ENCODE measurements at places on chromosomes 4 and X.

GRCh38 chr4:82585690-82586435, 24.1 kb upstream of the TMEM150C start:
- H3K27me3 ChIP-seq = peaks cover 4% of the 10 kb centered on the region
- H3K4me1 ChIP-seq = no peaks in the 10 kb centered on the region
- H3K27ac ChIP-seq = no peak overlapping the region

DNA sequence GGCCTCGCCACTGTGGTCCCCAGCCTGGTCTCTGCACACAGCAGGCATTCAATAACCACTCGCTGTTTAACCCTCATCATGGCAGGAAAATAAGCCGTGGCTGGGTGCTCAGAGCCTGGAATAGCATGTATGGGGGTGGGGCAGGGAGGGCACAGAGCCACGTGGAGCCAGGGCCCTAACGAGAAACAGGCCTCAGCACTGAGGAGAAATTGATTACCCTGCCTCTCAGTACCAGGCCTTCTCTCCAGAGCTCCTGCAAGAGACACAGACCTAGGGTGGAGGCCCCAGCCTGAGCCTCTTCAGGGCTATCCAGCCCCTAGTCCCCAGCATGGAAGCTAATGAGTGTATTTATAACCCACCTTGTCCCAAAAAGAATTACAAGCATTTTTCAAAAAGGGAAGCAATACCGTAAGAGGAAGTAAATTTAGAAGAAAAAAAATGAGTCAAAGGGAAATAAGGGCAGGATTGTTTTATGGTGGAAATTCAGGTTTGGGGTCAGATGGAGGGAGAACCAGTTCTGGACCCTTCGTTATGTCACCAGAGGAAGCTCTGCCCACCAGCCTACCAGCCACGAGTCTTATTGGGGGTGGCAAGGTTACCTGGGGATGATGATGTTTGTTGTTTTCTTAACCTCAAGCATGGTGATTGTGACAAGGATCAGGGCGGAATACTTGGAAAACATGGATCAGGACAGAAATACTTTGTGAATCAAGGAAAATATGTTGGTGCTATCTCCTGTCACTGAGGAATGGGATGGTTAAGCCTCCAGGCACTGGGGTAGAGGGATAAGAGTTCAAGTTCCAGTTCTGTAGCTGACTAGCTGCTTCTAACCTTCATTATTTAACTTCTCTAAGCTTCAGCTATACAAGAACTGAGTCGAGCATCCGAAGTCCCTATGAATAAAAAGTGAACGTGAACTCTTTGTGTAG, 101.9 kb upstream of the RBPJ start:
- DNase-seq = no peak
- peaks cover 17% of the 10 kb centered on the region for H3K4me1 ChIP-seq
- peak overlapping the region; percentile 55 for H3K4me3 ChIP-seq
- H3K36me3 ChIP-seq = no peaks in the 10 kb centered on the region

GRCh38 chrX:133530960-133531359, 115.7 kb upstream of the GPC4 start:
- no peaks in the 10 kb centered on the region for H3K36me3 ChIP-seq
- no peak overlapping the region for H3K4me3 ChIP-seq
- no peak overlapping the region for H3K27ac ChIP-seq

GRCh38 chrX:133771086-133771646, 214.2 kb downstream of the GPC3 start:
- DNase-seq = no peak
- no peaks in the 10 kb centered on the region for H3K4me1 ChIP-seq
- H3K4me3 ChIP-seq = no peak overlapping the region
- H3K27me3 ChIP-seq = no peaks in the 10 kb centered on the region

DNA sequence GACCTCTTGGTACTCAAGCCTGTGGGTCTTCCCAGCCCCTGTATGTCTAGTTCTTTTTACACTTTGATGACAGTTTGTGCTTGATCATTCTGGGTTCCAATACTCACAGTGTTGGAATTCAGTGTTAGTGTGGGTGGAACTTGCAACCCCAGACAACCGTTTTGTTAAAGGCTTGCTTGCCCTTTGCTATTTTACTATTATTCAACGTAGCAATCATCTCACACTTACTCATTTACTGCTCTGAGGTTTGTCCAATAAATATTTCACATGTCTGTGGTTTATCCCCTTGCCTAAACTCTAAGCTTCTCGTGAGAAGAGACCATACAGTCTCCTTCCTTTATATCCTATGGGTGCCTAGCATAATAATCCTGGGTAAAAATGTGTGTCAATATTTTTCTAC, 15.3 kb downstream of the CCNG2 start:
- H3K36me3 ChIP-seq = peaks cover 24% of the 10 kb centered on the region
- no peaks in the 10 kb centered on the region for H3K27me3 ChIP-seq
- no peak overlapping the region for H3K4me3 ChIP-seq
- no peak overlapping the region for H3K27ac ChIP-seq
- H3K4me1 ChIP-seq = peaks cover 11% of the 10 kb centered on the region
- DNase-seq = no peak

- peaks cover 5% of the 10 kb centered on the region for H3K27me3 ChIP-seq
- H3K36me3 ChIP-seq = no peaks in the 10 kb centered on the region
- no peak overlapping the region for H3K27ac ChIP-seq
- no peak for DNase-seq
- H3K4me3 ChIP-seq = no peak overlapping the region
Observed at GRCh38 chr4:168803732-168804131, 206.3 kb downstream of the CBR4 start.

GRCh38 chr4:70734971-70735370, 13.2 kb downstream of the RUFY3 start:
- H3K4me3 ChIP-seq = peak overlapping the region; percentile 81
- peaks cover 20% of the 10 kb centered on the region for H3K4me1 ChIP-seq
- H3K27me3 ChIP-seq = no peaks in the 10 kb centered on the region
- no peaks in the 10 kb centered on the region for H3K36me3 ChIP-seq

Measured in memory B cell (primary cell).